ENCODE measurements at places on chromosomes 13 and 19. TPM values are rescaled to one million over a fixed set of nuclear protein-coding genes. Genes with fewer than 3 reads are reported as not detected.
A peak's percentile ranks its signal among the peaks of the same experiment; 100 is the strongest.

DNA sequence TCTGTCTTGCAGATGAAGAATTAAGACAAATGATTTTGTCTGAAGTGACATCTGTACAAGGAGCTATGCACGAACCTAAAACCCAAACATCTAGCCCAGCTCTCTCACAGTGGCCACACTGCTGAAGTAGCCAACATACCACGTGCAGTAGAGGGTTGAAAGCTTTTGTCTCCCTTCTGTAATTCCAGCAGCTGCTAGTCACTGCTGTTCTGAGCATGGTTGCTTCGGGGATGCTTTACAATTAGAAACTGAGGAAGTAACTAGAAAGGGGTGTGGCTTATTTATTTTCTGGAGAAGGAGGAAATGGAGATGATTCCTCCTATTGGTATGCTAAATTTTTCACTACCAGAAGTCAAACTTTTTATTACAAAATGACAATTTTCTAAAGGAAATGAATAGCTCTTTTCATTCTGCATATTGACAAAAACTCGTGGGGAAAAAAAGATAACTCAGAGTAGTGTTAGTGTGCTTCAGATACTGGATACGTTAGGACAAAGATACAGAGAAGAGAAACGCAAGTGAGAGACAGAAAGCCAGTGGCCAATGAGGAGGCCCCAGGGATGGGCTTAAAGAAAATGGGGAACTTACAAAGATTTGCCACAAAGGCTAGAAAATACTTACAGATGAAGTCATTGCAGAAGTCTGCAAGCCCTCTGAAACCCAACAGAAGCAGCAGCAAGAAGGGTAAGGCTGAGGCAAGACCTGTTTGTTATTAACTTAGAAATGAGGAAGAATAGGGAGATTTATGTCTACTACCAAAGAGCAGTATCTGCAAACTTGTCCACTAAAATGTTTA is 192.7 kb upstream of the MIR17HG start:
- DNase-seq = no peak

GRCh38 chr13:30396434-30397075 is 25.7 kb upstream of the UBE2L5 start:
- no peak for DNase-seq

DNA sequence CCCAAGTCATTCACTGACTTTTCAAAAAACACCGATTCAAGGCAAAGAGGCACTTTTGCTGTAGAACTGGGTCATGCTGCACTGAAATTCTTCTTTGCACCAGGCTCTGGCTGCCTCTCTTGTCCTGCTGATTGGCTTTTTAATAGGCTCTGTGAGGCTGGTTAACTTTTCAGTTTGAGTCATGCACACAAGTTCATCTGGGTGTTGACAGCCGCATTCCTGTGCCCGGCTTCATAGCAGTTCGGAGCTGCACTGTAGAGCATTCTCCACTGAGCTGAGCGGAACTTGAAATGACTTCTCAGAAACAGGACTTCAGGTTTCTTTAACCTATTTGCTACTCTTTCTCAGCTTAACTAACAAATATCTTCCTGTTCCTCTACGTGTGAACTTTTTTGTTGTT is 978.3 kb downstream of the UQCRFS1 start:
- DNase-seq = no peak

- no peak for DNase-seq
These were observed 1015.0 kb downstream of the SLITRK1 start for GRCh38 chr13:82867284-82867683.

DNA sequence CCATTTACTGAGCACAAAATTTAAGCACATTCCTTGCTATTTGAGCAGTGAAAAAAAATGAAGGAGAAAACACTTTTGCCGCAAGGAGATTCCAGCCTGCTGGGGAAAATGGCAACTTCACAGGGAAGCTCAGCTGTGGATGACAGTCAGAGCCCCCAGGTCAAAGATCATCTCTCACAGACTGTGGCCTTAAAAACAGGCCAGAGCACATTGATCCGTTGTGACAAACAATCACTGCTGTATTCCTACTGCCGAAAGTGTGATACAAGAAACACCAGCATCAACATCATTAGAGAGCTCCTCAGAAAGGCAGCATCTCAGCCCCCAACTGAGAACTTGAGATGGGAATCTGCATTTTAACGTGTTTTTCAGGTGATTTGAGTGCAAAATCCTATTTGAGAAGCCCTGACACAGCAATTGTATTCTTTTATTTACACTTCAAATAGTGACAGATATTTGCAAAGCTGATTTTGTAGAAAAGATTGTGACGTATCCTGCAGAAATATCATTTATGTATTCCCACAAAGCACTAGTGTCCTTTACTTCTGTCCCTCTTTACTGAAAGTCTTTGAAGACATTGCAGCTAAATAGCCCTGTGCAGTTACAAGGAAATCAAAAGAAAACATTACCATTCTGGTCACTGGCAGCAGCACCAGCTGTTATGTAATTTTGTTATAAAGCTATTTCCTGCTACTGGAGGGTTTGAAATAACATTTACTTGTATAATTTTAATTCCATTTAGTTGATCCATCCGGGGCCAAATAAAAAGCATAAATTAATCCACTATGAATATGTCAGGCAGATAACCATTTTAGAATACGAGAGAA is 652.0 kb downstream of the LIG4 start:
- DNase-seq = no peak

DNA sequence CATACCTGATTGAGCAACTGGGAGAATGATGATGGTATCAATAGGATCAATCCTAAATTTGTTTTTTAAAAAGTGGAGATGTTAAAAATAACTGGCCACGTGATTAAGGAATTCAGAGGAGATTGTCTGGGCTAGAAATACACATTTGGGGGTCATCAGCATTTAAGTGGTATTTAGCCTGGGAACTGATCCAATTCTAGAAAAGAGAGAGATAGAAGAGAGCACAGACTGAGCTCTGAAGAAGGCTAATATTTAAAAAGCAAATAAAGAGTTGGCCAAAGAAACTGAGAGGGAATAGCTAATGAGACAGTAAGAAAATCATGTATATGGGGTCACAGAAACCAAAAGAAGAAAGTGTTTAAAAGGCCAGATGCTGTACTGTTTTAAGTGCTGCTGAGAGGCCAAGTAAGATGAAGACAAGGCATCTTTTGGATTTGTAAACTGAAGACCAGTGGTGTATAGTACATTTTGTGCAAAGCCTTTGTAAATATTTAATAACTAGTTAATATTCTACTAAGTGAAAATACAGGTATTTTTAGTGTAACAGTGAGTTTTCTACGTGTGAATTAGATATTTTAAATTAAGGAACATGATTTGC is 40.2 kb downstream of the UBL3 start:
- DNase-seq = no peak

- no peak for DNase-seq
These were observed 5.5 kb upstream of the ZNF726 start for GRCh38 chr19:23909222-23909621.

GRCh38 chr19:6185093-6185834 is 49.8 kb downstream of the ACSBG2 start:
- DNase-seq = no peak

DNA sequence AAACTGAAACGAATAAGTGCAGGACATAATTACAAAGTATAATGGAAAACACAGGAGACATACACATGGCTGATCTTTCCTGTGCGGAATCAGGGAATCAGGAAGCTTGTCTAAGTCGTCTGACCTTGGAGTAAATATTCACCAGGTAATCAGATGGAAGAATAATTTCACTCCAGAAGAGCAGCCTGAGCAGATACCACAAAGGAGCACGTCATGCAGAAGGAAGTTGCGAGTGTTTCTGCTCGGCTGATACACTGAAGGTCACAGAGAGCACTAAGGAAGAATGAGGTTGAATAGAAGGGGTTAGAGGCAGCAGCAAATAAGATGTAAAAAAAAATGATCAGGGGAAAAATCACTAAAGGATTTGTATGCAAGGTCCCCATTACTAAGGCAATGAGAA is 122.3 kb upstream of the GPC6 start:
- DNase-seq = no peak

- DNase-seq = no peak
These were observed 20.1 kb upstream of the N4BP2L1 start for GRCh38 chr13:32447894-32448623.

DNA sequence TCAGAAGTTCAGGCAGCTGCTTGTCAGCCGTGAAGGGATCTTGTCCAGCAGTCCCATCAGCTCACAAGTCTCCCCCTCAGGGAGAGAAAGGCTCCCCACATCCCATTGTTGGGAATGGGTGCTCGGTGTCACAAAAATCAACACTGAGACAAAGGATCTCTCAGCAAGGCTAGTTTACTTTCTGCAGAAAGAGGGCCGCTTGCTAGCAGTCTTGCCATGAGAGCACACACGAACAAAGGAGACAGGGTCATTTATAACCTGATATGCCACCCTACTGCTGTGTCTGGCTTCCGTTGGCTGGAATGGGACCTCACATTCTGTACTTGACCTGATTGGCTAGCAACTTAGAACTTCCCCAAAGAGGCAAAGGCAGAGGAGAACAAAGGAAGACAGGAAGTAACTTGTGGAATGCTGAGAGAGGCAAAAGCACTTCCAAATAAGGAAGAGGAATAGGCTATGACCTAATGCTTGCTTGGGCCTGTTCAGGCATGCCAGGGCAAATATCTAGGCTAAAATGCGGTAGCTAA is 8.7 kb upstream of the IGFL3 start:
- no peak for DNase-seq

DNA sequence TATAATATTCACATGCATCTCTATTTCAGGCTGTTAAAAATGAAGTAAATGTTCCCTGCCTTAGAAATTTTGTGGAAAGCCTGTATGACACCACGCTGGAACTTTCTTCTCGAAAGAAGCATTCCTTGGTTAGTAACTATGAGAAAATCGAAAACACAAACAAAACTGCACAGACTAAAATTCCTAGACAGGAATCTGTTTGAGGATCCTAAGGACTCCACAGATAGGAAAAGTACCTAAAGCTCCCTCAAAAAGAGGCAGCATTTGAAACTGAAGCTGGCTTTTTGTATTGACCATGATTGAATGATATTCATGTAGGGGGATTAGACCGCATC is 103.4 kb downstream of the FRY start:
- no peak for DNase-seq

GRCh38 chr19:55076321-55076720 is 652 bp downstream of the EPS8L1 start:
- no peak for DNase-seq

DNA sequence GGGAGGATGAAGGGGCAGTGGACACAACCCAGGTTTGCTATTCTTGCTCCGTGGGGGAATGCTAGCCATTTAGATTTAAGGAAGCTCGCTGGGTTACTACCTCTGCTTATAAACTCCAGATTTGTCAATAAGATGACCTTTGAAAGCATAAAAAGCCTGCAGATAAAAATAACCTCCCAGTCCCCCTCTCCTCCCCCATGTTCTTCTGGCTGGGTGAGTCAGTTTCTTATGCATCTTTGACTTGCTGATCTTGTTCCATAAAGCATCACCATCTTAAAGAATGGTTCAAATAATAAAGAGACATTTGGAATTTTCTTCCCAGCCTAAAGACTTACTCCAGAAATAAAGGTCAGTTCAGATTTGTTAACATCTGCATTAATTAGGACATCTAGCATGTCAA is 118.3 kb upstream of the RNF113B start:
- DNase-seq = no peak

GRCh38 chr19:43503501-43504425 is 783 bp downstream of the PHLDB3 start:
- peak; percentile 93 for DNase-seq

- no peak for DNase-seq
These were observed 20.7 kb upstream of the XPO4 start for GRCh38 chr13:20923272-20923671.

- no peak for DNase-seq
These were observed 55.0 kb downstream of the DNAJC15 start for GRCh38 chr13:43078399-43078798.

GRCh38 chr13:75415694-75416093 is 66.3 kb downstream of the TBC1D4 start:
- no peak for DNase-seq

DNA sequence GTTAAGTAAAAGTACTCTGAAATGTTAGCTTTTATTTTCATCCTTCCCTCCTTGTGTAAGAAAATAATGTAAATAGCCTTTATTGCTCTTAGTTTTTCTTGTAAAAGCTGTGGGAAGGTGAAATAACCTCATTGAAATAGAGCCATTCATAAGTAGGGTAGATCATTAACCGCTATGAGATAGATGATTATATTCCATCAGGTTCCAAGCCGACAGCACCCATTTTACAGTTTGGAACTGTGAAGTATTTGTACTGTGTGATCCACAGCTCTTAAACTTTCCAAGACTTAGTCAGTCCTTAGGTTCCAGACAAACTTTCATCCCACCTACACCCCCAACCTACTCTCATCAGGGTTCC is 216.5 kb downstream of the TSHZ3 start:
- DNase-seq = no peak

DNA sequence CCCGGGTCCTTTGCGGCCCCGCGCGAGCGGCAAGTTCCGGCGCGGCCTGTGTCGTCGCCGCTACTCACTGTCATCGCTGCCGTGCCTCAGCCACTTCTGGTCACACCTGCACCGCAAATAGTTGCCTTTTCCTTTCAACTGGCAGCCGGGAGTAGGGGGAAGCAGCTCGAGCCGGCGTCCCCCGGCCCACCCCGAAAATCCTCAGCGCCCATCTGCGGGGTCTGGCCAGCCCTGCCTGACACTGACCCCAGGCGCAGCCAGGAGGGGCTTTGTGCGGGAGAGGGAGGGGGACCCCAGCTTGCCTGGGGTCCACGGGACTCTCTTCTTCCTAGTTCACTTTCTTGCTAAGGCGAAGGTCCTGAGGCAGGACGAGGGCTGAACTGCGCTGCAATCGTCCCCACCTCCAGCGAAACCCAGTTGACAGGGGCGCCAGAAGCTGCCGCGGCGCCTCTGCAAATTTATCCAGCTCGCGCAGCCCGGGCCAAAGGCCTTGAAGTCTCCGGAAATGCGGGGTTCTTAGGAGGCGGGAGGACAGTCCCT is 1.7 kb downstream of the PDX1 start:
- DNase-seq = no peak

- no peak for DNase-seq
These were observed 18.4 kb downstream of the MAG start for GRCh38 chr19:35310331-35310730.

- no peak for DNase-seq
These were observed 1778.7 kb upstream of the MIR17HG start for GRCh38 chr13:89568746-89569145.

Gene CABP5
- total RNA-seq = not detected

Gene EFNA2
- not detected for total RNA-seq

Gene TMEM272
- 0.13 TPM for total RNA-seq

Gene LYPD3
- 26.4 TPM for total RNA-seq

Gene LILRA6
- 13.6 TPM for total RNA-seq

Gene GPC5
- total RNA-seq = not detected

Gene NRTN
- not detected for total RNA-seq

Gene CA11
- 7.8 TPM for total RNA-seq

Gene ZNF345
- 3.4 TPM for total RNA-seq

Gene DLL3
- total RNA-seq = 0.24 TPM

Gene FGF22
- total RNA-seq = not detected

Gene ZNF100
- total RNA-seq = 6.4 TPM

Gene ADAMTSL5
- total RNA-seq = 0.60 TPM

Gene PSG7
- not detected for total RNA-seq
